ENCODE measurements at places on chromosomes 2 and 18.
A peak's percentile ranks its signal among the peaks of the same experiment; 100 is the strongest.

DNA sequence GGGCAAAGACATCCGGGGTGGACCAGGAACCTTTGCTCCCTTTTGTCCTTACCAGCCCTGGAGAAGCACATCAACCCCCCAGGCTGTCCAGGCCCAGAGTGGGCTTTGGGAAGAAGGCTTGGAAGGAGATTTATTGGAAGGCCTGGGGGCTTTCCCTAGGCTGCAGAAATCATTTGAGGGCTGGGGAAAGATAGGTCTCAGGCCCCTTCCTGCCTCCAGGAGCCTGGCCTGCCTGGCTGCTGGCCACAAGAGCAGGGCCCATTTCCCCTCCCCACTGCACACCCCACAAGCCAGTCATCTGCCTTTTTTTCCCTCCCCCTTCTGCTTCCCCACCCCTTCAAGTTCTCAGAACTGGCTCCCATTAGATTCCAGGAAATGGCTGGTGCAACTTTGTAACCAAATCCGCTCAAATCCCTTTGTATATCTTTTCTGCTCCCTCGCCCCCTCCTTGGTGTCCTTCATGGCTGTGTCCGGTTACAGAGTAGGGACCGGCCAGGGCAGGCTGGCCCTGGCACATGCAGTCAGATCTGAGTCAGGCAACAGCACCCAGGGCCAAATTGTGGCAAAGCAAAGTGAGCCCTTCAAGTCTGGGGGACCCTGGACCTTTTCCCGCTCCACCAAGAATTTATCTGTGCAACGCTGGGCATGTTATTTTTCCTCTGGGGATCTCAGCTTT, 20.8 kb upstream of the TNP1 start:
- DNase-seq, result no peak

DNA sequence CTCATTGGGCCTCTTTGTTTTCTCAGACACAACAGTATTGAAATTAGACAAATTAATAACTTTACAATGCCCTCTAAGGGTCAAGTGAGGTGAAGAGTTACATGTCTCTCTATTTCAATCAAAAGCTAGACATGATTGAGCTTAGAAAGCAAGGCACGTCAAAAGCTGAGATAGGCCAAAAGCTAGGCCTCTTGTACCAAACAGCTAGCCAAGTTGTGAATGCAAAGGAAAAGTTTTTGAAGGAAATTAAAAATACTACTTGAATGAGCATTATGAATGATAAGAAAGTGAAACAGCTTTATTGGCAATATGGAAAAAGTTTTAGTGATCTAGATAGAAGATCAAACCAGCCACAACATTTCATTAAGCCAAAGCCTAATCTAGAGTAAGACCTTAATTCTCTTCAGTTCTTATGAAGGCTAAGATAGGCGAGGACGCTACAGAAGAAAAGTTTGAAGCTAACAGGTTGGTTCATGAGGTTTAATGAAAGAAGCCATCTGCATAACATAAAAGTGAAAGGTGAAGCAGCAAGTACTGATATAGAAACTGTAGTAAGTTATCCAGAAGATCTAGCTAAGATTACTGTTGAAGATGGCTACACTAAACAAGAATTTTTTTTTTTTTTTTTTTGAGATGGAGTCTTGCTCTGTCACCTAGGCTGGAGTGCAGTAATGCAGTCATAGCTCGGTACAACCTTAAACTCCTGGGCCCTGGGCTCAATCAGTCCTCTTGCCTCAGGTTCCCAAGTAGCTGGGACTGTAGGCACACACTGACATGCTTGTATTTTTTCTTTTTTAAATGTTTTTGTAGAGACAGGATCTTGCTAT, 65.5 kb downstream of the FAM117B start:
- no peak for DNase-seq

- no peak for DNase-seq
These were observed 70.8 kb downstream of the ACAA2 start for GRCh38 chr18:49742316-49743116.

DNA sequence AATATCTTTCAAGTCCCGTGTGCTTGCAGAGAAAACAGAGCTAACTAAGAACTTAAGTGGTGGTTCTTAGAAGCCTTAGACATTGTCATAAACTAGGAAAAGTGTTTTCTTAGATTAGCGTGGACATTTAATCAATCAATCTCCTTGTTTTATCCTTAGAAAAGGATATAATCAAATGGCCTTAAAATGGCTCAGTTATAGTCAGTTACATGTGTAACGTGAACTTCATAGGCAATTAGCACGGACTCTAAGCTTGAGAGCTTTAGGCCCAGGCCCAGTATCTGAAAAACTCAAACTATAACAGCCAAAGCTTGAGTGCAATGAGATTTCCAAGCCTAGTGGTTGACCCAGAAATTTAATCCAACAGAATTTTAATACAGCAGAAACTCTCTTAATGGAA, 43.5 kb upstream of the SP3 start:
- no peak for DNase-seq

GRCh38 chr18:54440292-54440691, 82.6 kb downstream of the C18orf54 start:
- no peak for DNase-seq

DNA sequence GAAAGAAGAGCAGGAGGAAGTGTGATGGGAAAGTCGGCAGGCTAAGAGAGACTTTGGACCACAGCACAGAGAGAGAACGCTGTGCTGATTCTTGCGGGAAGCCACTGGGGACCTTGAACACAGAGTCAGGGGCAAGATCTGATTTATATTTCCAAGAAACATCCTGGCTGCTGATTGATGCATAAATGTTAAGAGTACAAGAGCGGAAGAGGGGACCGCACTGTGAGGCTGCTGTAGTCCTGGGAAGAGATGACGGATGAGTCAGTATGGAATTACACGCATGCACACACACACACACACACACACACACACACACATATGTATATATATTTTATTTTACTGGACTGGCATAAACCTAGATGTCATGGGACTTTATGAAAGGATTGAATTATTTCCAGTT, 865.6 kb upstream of the ID2 start:
- no peak for DNase-seq

GRCh38 chr2:48531141-48531648, 1.2 kb downstream of the STON1 start:
- no peak for DNase-seq

DNA sequence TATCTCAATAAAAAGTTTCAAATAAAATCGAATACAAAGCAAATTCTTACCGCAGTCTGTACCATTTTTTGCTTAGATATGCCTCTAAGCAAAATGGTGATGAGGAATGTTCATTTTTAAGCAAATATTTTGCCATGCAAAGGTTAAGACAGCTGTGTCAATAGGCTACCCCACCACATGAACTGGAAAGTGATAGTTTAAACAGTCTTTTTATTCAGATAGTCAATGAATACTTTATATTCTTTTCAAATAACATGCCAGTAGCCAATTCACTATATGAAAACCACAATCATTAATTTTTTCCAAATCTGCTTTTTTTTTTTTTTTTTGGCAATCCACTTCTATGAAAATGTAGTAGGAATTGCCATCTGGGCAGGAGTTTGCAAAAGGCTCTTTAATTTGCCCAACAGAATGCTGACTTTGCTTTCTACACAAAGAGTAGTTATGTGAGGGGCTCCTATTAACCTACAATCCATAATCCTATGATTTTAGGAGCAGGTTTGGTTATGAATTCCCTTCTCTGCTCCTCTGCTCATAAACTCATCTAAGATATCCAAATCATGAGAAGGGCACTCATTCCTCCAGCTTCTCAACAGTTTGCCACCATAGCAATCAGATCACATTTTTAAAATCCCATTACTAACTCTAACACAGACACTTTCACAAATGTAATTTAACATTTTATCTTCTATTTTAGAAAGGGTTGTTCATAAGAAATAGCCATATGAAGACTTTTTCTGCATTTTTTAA, 69.2 kb downstream of the SLC40A1 start:
- DNase-seq, result no peak

DNA sequence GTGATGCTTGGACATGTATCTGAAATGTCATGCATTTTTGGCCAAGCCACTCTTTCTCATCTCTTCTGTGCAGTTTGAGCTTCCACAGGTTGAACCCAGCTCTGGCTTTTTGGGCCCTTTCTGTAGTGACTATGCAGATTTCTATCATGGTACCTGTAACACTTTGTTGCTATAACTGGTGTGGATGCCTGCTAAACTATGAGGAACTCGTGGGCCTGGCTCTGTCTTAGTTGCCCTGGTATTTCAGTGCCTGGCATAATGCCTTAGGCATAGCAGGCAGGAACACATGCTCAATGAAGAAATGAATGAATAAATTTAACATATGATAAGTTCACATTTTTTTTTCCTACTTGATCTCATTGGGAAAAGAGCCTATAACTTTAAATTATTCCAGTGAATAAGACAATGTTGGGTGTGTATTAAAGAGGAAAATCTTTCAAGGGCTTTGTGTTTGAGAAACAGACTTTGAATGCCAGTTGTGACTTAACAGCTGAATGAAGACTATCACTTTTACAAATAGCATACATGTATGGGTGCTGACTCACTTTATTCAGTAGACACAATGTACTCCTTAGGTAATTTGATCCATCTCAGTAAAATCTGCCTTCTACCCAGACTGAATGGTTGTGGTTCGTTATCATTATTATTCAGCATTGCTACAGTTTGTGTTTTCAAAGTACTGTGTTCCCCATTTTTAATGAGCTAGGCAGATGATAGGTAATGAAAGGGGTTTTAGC, 86.4 kb upstream of the MAP4K3 start:
- DNase-seq, result no peak

- DNase-seq, result no peak
These were observed 118.8 kb downstream of the SETBP1 start for GRCh38 chr18:44799382-44799906.

DNA sequence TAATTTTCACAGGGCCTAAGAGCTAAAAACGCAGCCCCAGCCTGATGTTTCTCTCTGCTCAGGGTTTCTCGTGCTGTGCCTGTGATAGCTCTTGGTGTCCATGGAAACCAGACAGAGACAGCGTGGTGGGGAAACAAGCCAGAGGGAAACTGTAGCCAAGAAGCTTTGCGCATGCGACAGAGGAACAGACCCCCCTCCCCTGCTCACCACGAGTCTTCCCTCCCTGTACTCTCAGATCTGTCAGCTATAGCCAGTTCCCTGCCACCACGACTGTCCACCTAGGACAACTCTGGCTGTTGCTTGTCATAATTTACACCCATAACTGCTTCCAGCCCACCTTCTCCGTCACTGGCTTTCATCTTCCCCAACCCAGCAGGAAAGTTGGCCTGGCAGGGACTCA, 13.2 kb upstream of the DNAJC27 start:
- DNase-seq, result no peak

- peak; percentile 65 for DNase-seq
These were observed 52.6 kb upstream of the PEX13 start for GRCh38 chr2:60964651-60965498.

DNA sequence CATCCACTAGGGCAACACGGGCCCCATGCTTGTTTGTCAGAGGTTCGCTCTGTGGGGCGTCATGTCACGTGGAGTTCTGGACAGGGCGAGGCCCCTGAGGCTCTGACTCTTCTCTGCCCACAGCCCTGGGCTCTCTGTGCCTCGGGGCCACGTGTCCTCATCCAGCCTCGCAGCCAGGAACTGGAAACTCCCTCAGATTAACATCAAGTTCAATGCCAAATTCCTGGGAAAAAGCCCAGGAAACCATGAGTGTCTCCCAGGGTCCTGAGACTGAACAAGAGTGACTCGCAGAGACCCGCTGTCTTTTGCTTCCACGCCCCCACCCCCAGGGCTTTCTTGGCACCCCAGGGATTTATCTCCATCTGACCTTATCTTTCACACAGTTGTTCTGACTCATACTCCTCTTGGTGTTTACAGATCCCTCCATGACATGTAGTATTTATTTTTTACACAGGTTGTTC, 174.0 kb upstream of the PIEZO2 start:
- no peak for DNase-seq

DNA sequence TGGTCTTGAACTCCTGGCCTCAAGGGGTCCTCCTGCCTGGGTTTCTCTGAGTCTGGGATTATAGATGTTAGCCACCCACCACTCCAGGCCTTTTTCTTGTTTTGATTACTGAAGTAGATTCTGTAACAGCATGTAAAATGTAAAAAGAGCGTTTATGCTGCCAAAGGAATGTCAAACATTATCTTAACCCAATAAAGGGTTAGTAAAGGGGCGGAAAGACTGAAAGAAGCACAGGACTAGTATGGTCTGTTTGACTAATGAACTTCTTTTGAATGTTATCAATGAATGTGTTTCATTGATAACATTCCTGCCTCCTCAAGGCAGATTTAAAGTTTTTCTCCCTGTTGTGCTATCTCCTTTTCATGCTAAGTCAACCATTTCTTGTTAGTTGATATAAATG, 29.4 kb downstream of the GPD2 start:
- no peak for DNase-seq

DNA sequence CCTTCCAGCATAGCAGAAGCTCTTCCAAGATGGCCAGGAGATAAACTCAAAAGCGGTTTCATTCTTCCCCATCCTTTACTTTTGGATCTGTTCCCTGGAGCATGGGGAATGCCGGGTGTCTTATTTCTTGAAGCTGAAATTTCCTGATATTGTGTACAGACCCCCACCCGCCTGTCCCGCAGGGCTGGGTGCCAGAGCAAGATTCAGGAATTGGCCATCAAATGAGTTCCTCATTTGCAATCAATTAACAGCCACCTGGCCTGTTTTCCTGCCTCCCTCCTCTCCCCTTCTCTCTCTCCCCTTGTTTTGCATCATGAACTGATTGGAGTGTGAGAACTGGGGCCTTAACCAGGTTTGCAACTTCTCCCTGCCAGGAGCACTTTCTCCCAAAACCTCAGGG, 202.1 kb downstream of the SH3RF3 start:
- no peak for DNase-seq

DNA sequence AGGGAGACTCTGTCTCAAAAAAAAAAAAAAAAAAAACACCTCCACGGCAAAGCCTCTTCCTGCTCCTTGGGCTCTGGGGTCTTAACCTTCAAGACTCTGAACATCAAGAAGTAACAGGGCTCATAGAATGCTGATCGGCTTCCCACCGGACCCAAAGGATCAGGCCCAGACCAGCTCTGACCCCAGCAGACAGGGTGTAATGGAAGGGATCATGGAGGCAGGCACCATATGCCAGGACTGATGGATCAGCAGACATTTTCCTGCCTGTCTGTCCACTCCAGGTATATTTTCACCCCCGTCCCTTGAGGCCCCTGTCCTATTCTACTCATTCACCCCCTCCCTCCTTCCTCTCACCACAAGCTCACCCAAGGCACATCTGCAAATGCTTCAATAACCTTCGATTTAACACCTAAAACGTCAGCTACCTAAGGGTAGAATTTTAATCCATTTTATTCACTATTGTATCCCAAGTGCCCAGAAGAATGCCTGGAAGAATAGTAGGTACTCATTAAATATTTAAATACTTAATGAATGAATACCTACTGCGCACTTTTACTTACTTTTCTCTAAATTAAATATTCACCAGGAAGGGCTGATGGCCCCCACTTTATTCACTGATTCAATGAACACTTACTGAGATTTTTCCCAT, 4.6 kb upstream of the SPEG start:
- no peak for DNase-seq

DNA sequence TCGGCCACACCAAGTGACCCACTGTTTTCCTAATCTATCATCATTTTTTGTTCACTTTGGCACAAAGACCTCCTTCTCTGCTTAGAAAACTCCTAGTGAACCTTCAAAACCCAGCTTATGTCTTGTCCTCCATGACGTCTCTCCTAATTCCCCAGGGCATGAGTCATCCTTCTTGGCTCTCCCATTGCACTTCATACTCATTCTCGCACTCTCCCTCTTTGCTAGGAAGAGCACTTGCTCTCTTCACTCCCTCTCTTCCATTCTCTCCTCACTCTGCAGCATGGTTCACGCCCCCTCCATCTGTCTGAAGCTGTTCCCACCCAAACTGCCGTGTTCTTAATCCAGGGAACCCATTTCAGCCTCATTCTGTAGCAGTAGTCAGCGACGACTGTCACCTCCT, 103.9 kb downstream of the MRO start:
- DNase-seq, result no peak

- no peak for DNase-seq
These were observed 17.3 kb upstream of the ESPNL start for GRCh38 chr2:238082827-238083226.
